ENCODE measurements at places on chromosomes 4 and X.

GRCh38 chr4:118400356-118400755 is 47.6 kb upstream of the PRSS12 start:
- DNase-seq: no peak

GRCh38 chr4:121217351-121217750 is 53.2 kb upstream of the TNIP3 start:
- DNase-seq: no peak

DNA sequence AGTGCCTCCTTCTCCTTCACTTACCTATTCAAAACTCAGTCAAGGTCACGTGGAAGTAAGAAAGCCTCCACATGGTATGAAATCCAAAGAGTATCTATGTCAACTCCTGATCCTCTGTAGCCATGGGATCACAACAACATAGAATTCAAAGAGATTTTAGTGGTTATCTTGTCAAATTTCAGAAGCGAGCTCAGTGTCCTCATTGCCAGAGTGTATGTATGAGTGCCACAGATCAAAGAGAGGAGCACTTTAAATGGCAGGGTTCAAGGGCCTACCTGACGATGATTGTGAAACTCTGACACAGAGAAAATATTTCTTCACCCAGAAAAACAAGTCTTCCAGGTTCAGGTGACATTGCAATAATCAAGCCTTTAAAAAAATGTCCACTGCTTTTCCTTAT is 1.2 kb upstream of the ACE2 start:
- DNase-seq: no peak

DNA sequence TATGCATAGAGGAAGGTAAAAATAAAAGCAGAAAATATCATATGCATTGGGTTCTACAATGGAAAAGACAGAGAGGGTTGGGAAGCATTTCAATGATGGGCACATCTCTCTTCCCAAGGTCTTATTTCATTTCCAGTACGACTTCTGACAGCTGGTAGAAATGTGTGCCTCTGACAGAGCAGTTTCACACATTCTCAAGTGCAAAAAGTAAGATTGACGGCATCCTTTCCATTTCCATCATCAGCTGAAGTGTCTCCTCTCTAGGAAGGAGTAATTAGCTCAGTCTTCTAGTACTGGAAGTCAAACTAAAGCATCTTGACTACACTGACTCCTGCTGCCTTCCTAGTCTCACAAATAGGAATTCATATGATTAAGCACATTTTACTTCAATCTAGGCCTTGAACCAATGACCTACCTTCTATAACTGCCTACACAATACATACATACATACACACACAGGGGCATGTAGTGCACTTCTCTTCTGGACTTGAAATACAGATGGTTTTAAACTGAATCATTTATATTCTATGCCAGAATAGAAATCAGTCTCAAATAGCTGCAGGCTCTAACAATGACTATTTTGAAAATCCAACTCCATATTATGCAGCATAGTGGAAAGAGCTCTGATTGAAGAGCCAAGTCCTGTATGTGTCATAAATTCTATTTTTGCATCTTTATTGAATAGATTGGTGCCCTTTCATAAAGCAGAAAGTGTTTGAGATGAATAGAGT is 473.4 kb downstream of the INPP4B start:
- no peak for DNase-seq

GRCh38 chr4:70559211-70559830 is 32.7 kb upstream of the AMBN start:
- no peak for DNase-seq

DNA sequence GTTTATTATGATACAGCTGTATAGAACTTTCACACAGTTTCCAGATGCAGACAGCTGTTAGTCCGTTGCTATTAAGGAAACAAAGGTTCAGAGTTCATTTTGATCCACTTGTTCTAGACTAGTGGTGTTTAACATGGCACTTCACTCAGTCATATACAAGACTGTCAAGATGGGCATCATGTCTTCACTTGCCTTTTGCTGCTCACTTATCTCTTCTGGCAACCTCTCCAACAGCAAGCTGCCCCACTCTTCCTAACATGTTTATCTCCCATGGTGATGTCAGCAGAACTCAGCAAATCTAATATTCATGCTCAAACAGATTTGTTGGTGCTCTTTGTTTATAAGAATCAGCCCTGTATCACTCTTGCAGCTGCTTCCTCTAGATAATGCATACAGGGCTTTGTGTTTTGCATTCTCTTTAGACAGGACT is 236.2 kb upstream of the HAND2 start:
- no peak for DNase-seq

DNA sequence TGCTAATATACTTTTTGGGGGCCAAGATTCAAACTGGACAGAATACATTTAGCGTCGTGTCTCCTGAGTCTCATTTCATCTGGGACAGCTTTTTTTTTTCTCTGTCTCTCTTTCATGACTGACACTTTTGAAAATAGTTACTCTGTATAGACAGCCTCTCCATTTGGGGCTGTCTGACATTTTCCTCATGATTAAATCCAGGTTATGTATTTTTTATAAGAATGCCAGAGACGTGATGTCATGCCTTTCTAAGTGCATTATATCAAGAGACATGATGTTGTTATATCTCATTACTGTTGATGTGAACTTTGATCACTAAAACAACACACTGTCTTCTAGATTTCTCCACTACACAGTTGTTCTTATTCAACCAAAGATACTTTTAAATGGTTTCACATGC is 199.0 kb downstream of the BANK1 start:
- DNase-seq: no peak

DNA sequence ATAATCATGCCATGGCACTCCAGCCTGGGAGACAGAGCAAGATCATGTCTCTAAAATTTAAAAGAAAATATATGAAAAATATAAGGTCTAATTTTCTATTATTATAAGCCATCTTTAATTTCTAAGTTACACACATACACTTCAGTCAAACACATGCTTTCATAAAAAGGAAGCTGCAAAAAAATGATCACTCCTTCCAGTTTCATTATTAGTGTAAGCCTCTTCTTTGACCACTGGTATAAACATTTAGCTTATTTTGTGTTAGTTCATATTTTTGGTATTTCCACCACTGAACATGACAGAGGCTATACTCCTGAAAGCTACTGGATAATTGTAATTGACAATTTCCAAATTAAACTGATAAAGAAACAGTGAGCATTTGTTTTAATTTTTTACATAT is 163.3 kb upstream of the USP38 start:
- no peak for DNase-seq

DNA sequence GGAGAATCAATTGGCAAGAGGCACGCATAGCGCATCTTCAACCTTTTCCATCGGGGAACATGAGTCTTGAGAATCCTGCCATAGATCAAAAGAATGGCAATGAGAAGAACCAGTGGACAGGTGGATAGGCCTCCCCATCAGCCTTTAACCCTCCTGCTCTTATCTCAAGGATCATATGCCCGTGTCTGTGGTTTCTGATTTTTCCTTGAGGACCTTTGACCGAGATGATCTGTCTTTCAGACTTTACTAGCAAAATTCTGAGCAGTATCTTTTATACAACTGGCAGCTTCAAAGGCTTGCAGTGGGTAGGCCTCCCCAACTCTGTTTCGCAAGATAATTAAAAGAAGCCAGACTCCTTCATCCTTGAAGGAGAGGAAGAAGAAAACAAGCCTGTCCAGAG is 174.4 kb downstream of the REPS2 start:
- no peak for DNase-seq

- DNase-seq: no peak
Observed at GRCh38 chrX:1389993-1390285, 2.0 kb downstream of the SLC25A6 start.

- no peak for DNase-seq
Observed at GRCh38 chr4:113773014-113773413, 11.5 kb upstream of the CAMK2D start.

- no peak for DNase-seq
Observed at GRCh38 chrX:150615356-150615755, 46.9 kb downstream of the MTM1 start.

DNA sequence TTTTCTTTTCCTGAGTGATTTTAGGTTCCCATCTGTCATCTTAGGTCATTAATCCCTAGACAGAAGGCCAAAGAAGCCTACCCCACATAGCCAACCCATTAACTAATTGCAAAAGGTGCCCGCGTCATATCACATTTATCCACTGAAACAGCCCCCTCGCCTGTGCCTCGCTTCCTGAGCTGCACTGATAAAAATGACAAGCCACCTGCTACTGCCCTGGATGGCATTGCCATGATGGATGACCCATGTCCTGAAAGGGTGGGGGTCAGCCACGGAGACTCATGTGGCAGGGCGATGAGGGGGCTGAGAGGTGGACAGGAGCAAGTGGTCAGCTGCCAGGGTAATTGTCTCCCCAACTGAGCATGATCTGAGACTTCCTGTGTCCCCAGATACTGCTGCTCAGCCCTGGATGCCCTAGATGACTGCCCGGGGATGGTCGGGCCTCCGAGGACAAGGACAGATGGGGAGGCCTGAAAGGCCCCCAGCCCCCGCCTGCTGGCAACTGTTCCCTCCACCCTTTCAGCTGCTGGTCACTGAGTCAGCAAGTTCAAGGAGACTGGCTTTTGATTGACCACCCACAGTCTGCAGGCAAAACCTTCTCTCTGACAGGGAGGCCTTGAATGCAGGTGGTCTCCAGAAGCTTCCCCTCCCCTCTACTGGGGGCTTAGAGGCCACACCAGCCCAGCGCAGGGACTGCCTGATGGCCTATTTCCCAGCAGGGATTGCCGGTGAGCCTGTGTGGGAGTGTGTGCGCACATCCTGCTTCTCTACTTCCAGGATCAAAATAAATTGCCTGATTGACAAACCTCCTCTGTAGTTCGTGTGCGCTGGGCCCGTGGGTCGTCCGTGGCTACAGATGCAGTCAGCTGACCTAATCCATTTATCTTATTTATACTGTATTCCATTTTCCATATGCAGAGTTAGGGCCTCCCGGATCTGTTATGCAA is 496.3 kb downstream of the BCOR start:
- no peak for DNase-seq

GRCh38 chr4:93764639-93765246 is 63.8 kb upstream of the ATOH1 start:
- DNase-seq: no peak

All from lower lobe of right lung (tissue), 2 donors.